SK-N-SH treated with all-trans-retinoic acid at 6 μM for 48 hours (cell line): ENCODE measurements at places on chromosomes 12 and 14.

DNA sequence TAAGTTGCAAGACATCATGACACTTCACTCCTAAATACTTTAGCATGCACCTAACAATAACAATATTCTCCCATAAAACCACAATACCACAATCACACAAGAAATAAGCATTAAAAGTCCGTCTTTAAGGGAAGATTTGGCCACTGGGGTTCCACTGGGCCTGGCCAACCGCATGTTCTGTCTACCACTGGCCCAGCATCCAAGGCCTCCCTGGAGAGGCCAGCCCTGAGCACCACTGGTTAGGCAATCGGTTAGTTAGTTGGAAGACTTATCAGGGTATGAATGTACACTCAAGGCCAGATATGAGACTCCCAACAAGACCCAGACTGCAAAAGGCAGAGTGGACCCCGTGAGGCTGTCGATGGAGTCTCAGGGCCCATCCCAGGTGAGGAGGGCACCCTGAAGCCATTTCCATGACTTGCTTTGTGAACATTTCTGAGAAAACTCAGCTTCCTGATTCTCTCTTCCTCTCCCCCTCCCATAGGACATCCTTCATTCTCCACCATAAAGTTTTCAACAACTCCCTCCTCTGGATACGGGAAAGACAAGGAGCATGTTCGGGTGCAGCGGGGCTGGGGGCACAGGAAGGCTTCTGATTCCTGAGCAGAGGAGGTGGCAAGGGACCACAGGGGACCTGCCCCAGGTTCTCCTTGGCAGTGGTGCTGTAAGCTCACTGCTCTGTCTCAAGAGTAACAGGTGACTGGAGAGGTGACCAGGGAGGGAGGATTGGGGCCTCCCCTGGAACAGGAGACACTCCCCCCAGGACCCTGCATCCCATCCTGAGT lies 5.9 kb downstream of the PXN start:
- no peak for ATAC-seq

- no peak for ATAC-seq
Measured at GRCh38 chr12:90851800-90852718, 102.9 kb downstream of the CCER1 start.

DNA sequence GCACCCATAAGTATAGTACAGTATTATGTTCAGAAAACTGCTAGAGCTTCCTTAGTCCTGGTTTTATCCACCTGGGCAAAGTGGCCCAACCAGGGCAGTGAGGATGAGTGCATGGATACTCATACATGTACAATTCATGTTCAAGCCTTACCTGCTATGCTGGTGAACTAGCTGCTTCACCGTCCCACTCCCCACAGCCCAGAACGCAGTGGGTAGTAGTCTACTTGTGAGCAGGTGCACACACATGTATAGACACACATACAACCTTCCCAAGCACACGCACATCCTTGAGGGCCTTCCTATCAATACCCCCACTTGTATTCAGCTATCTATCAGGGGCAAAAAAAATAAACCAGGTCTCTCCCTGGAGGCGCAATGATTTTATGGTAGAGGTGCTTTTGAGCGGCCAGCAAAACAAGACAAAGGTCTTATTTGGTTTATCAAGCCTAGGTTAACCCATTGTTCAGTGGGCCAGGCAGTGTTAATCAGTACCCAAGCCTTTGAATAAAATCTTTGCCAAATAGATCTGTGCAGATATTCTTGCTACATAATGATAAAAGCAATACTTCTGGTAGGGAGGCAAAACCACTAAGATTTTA lies 69.8 kb downstream of the ZFP36L1 start:
- no peak for ATAC-seq

GRCh38 chr12:121537814-121538698 lies 42.8 kb downstream of the KDM2B start:
- peak; percentile 13 for ATAC-seq

- ATAC-seq = no peak
Measured at GRCh38 chr14:25048170-25049016, 1.6 kb downstream of the STXBP6 start.

- ATAC-seq = peak; percentile 95
Measured at GRCh38 chr12:1644534-1645438, 15.8 kb downstream of the WNT5B start.

- ATAC-seq = no peak
Measured at GRCh38 chr12:817941-818600, 65.7 kb downstream of the WNK1 start.

GRCh38 chr14:37615582-37616289 lies 20.3 kb downstream of the TTC6 start:
- ATAC-seq = no peak

GRCh38 chr14:56131004-56131864 lies 13.0 kb downstream of the PELI2 start:
- no peak for ATAC-seq

DNA sequence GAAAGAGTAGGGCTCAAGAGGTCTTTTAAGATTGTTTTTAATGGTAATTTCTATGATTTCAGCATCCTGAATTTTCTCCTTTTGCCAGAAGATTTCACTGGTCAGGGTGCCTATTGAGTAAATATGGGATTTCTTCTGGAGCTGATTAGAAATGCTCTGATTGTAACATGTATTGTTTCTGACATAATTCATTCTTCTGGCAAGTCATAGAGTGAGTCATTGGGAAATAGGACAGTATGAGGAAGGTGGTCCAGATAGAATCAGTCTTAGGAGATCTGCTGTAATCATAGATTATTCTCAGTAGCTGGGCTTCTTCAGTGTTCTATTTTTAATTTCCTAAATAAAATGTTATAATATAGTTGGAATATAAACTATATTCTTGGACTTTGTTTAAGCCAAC lies 182.0 kb upstream of the NAV3 start:
- ATAC-seq = peak; percentile 82

DNA sequence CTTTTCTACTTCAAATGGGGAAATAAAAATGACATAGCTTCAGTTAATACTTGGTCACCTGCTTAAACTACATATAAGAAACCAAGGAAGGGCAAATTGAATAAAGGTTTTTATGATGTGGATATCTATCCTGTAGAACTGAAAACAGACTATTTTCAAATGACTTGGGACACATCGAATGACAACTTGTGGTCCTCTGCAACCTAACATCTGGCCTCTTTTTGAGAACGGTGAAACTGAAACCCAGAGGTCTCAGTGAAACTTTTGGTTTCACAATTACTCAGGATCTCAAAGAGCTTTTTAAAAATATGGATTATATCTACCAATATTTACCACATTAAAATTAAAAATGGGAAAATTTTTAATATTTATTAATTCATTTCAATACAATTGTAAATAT lies 65.2 kb downstream of the PPP2R5E start:
- no peak for ATAC-seq

GRCh38 chr14:63896278-63896720 lies 43.5 kb downstream of the SYNE2 start:
- peak; percentile 77 for ATAC-seq

- ATAC-seq = no peak
Measured at GRCh38 chr12:74608231-74608775, 70.7 kb downstream of the ATXN7L3B start.

DNA sequence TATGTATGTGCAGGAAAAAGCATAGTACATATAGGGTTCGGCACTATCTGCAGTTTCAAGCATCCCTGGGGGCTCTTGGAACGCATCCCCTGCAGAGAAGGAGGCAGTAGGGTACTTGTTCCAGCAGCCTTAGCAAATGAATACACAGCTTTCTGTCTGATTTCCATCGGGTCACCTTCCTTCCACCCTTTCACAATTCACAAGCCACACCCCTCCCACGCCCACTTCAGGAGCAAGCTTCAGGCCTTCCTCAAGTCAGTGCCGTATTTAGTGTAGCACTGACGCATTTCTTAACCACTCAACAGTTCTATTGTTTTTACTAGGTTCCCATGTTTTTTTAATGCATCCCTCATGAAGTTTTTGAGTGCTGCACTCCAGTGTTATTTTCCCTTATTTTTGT lies 64.2 kb downstream of the CLMN start:
- ATAC-seq = no peak

GRCh38 chr14:105180592-105181548 lies at the start of gene NUDT14:
NUDT14 (minus strand) TSS chr14:105181312; CDS start chr14:105181209, 103 bp downstream.
- peak; percentile 70 for ATAC-seq

DNA sequence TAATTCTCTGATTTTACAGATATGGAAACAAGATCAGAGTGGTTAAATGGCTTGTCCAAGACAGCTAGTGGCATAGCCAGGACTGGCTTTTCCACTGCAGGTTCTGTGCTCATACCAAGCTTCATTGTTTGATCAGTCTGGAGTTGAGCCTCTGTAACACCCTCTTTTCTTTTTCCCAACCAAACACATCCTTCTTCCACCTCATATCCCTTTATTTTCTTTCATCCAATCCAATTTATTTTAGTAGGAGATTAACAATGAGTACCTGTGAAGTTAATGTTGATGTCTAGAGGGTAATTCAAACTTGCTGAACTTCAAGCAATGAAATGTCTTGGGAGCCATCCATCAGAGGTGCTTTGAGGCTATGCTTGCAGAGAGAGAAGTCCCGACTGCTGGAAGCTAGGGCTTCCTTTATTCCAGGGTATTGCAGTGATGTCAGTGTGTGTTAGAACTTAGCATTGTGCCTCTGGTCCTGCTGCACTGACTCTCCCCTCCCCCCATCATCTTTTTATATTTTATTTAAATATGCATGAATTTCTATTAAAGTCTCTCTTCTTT lies 452.1 kb upstream of the PDE3A start:
- peak; percentile 72 for ATAC-seq

GRCh38 chr14:92649934-92650545 lies 98.4 kb downstream of the LGMN start:
- no peak for ATAC-seq

DNA sequence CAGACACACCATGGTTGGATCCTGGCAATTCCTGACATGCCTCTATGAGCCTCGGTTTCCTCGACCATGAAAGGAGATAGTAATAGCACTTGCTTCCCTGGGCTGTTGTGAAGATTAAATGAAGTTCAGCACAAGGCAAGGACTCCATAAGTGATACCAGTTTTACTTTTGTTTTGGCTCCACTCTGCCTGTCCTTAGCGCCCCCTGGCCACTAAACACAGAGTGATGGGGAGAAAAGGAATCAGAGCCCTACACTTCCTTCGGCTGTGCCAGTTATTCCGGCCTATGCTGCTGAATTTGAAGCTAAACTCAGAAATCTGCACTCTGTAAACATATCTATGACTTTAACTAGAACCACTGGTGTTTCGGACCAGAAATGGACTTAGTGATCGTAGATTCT lies 173.8 kb downstream of the C12orf75 start:
- no peak for ATAC-seq

- ATAC-seq = no peak
Measured at GRCh38 chr14:94028450-94028826, 2.3 kb downstream of the OTUB2 start.

DNA sequence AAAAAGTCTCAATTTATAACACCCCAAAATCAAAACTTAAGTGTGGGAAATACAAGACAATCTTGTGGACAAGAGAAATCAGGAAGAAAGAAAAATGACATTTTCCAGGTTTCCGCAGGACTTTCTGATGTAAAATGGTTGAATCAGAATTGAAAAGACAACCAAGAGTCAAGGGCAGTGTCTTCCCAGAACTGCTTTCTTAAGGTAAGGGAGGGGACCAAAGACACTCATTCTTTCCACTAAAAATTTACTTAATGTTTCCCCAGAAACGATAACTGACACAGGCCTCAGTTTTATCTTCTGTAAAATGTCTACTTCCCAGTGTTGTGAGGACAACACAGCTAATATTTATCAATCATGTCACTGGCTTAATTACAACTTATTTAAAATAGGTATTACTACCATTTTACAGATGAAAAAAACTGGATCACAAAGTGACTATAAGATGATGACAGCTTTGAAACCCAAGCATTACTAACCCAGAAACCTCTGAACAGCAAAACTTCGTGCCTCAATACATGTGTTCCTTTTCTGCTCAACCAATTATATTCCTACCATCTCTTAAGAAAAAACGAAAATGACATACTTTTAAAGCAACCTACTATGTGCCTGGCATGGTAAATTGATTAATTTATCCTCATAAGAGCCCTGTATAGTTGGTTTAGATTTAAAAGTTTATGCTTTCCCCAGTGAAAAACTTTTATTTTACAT lies 4.6 kb downstream of the SINHCAF start:
- no peak for ATAC-seq

GRCh38 chr12:12482959-12483358 lies 79.7 kb downstream of the DUSP16 start:
- no peak for ATAC-seq

DNA sequence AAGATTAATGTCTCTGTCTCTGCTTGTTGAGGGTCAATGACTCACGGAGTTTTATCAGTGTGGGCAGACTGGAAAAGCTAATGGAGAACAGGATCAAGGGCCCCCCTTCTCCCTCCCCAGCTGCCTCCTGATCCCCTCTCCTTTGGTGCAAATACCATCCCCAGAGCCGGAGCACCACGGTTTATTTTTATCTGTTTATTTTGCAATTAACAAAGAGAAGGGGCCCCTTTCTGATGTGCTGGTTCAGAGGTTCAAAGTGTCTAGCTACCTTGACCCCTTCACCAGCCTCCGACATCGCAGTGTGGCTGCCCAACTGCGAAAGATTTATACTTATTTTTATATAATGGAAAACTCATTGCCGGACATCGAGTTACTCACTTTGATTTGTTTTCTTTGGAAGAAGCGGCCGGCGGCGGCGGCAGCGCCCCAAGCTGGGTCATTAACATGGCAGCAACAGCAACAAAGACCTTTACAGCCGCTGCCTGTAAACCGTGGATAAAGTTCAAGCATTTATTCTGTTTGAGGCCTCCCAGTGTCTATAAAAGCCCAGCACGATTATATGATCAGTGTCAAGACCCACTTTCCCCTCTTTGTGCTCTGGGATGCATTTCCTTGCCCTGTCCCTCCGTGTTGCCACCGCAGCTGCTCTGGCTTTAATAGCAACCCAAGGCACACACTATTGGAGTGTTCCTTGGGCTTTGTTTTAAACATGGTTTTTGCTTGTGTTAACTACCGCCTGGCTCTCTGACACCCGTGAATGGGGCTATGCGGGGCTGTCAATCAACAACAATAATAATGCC lies 47.4 kb upstream of the PARP11 start:
- no peak for ATAC-seq

DNA sequence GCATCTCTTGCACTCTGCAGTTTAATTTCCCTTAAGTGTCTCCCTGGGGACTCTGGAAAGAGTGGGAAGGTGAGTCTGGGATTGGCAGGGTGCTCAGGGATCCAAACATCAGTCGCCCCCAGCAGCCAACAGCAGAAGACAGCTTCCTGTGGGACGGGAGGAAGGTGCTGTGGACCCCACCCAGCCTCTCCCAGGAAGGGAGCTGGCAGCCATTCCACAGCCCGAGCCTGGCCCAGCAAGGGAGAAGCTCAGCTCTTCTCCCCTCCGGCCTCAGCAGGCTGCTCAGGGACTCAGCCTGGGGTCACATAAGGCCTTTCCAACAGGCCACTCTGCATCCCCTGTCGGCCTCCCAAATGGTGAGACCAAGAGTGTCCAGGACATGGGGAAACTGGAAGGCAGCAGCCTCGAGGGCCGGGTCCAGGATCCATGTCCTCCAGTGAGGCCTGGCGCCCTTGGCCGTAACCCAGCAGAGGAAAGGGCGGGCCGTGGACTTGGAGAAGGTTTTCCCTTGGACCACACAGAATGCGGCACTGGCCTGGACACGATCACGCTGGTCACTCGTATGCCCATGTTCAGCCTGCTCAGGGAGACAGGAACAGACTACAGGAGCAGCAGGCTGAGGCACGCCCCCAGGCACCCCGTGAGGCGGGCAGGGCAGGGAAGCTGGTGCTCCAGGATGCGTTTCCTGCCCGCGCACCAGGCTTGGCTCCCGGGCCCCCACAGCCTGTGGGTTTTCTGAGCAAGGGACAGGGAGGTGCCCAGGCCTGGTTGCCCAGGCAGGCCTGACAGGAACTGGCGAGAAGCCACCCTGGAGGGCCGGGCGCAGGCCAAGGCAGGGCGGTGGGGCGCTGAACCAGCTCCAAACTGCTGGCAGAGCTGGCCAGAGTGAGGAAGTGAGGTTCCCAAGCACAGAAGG lies 3.5 kb downstream of the XRCC3 start:
- ATAC-seq = no peak
